A673 (cell line): ENCODE measurements at places on chromosomes 7 and 10. TPM values are rescaled to one million over a fixed set of nuclear protein-coding genes. Genes with fewer than 3 reads are reported as not detected.
A peak's percentile ranks its signal among the peaks of the same experiment; 100 is the strongest.

The SOSTDC1 gene
- total RNA-seq = not detected in 2 replicates

The PITX3 gene
- not detected in 2 replicates for total RNA-seq

The FXYD4 gene
- not detected in 2 replicates for total RNA-seq

The LRRC18 gene
- not detected in 2 replicates for total RNA-seq

The TPK1 gene
- total RNA-seq = 1.8 and 3.5 TPM in 2 replicates

The GRID1 gene
- total RNA-seq = not detected in 2 replicates

DNA sequence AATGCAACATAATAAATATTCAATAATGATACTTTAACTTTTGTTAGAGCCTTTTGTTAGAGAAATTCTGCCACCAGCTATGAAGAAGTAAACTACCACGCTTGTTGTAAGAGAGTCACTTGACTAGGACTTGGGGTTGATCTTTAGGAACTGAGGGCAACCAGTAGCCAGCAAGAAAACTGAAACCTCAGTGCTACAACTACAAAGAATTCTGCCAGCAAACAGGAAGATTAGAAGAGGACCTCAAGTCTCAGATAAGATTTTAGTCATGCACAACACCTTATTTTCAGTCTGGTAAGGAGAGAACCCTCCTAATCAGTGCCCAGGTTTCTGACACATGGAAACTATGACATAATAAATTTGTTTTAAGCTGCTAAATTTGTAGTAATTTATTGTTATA lies 498.3 kb upstream of the STEAP1 start:
- no peak for DNase-seq
- no peaks in the 10 kb centered on the region for H3K4me1 ChIP-seq

DNA sequence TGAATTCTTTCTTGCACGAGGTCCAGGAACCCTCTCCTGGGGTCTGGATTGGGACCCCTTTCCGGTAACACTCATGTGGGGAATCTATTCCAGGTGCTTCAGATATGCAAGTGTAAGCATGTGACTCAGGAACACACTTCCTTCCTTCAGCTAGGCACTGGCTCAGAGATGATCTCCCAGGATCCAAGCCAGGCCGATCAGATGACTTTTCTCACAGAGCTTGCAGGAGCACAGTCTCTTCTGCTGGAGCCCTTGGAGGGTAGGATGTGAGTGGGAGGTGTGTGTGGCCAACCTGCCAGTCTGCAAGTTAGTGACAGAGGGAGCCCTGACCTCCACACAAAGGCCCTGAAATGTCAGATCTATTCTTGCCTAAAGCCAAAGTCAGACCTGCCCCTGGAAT lies 108.3 kb downstream of the CPXM2 start:
- no peak overlapping the region for H3K27ac ChIP-seq
- H3K4me3 ChIP-seq = no peak overlapping the region
- H3K36me3 ChIP-seq = no peaks in the 10 kb centered on the region
- no peak for DNase-seq

DNA sequence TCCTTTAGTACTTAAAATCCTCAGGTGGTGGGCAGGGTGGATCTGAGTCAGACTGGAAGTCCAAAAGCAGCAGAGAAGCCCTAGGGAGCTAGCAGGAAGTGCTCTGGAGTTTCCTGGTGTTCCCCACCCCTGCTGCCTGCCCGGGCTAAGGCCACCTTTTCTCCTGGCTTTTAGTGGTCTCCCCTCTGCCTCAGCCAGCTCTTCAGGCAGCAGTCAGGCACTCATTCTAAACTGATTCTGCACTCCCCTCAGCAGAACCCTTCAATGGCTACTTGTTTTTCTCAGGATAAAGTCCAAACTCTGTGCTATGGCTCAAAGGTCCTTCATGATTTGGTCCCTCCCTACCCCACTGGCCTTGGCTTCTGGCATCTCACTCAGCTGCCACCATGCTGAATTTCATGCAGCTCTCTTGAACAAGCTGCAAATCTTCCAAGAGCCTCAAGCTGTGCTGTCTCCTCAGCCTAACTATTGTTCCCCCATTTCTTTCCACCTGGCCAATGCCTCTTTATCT lies 28.9 kb upstream of the DNMBP start:
- no peak overlapping the region for H3K27ac ChIP-seq
- no peaks in the 10 kb centered on the region for H3K27me3 ChIP-seq
- no peak overlapping the region for H3K4me3 ChIP-seq
- H3K36me3 ChIP-seq = no peaks in the 10 kb centered on the region
- peaks cover 7% of the 10 kb centered on the region for H3K4me1 ChIP-seq
- peak; percentile 14 for DNase-seq

GRCh38 chr7:14579971-14580370 lies 322.6 kb downstream of the DGKB start:
- H3K27ac ChIP-seq = no peak overlapping the region
- H3K4me1 ChIP-seq = no peaks in the 10 kb centered on the region
- no peaks in the 10 kb centered on the region for H3K36me3 ChIP-seq
- H3K27me3 ChIP-seq = no peaks in the 10 kb centered on the region
- no peak for DNase-seq
- H3K4me3 ChIP-seq = no peak overlapping the region

DNA sequence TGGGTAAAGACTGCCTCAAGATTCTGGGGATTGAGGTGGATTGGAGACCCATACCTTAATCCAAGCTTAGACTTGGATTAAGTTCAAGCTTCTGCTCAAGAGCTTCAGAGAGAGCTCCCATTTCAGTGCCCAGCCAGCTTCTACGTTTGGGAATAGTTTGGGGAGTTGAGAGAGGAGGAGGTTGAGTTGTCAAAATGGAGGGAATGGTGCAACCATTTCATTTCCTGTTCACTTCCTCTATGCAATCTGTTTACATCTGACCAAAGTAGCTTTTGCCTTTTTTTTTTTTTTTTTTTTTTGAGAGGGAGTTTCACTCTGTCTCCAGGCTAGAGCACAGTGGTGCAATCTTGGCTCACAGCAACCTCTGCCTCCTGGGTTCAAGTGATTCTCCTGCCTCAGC lies 65.8 kb downstream of the ENTPD1 start:
- H3K27me3 ChIP-seq = no peaks in the 10 kb centered on the region
- H3K4me3 ChIP-seq = no peak overlapping the region
- no peak overlapping the region for H3K27ac ChIP-seq
- no peaks in the 10 kb centered on the region for H3K4me1 ChIP-seq

- H3K36me3 ChIP-seq = no peaks in the 10 kb centered on the region
- H3K4me3 ChIP-seq = no peak overlapping the region
- no peak overlapping the region for H3K27ac ChIP-seq
- no peaks in the 10 kb centered on the region for H3K4me1 ChIP-seq
Observed at GRCh38 chr7:137036768-137037167, 168.3 kb downstream of the CHRM2 start.

GRCh38 chr7:44801890-44802289 lies 5.4 kb downstream of the PPIA start:
- no peak overlapping the region for H3K4me3 ChIP-seq
- H3K27me3 ChIP-seq = no peaks in the 10 kb centered on the region
- peaks cover 68% of the 10 kb centered on the region for H3K36me3 ChIP-seq
- H3K27ac ChIP-seq = no peak overlapping the region
- no peak for DNase-seq

GRCh38 chr10:10657139-10657760 lies 360.4 kb upstream of the CELF2 start:
- no peak overlapping the region for H3K4me3 ChIP-seq
- no peak overlapping the region for H3K27ac ChIP-seq
- no peak for DNase-seq
- H3K36me3 ChIP-seq = no peaks in the 10 kb centered on the region
- H3K4me1 ChIP-seq = no peaks in the 10 kb centered on the region
- H3K27me3 ChIP-seq = no peaks in the 10 kb centered on the region

DNA sequence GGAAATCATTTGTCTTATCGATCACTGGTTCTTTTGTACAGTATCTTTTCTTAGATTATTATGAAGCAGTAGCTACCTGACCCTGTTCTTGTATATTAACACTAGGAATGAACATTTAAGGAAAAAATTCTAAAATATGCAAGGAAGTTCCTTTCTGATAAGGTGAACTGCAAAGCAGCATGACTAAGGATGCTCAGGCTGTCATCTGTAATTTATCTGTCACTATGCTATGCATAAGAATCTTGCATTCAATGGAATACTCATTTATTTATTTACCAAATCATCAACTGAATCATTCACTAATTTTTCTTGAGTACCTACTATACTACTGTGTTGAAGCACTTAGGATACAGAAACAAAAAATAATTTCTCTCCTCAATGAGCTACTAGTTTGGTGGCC lies 5.8 kb downstream of the GSDME start:
- no peak overlapping the region for H3K27ac ChIP-seq
- H3K4me3 ChIP-seq = no peak overlapping the region
- no peaks in the 10 kb centered on the region for H3K36me3 ChIP-seq
- H3K27me3 ChIP-seq = no peaks in the 10 kb centered on the region
- H3K4me1 ChIP-seq = no peaks in the 10 kb centered on the region

DNA sequence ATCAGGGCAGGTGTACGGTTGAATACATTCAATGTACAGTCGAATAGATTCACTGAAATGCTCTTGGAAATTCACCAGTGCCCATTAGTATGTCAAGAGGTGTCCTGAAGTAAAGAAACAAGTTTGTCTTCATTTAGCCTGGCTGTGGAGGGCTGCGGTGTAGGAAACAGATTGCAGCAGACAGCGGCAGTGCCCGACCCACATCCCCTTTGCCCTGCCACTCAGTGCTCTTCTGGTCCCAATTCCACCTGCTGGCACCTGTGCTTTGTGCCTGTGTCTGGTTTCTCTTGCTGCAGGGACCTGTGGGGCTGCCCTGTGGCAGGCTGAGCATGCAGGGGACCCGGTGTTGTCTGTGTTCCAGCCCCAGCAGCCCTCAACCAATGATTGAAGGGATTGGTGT lies 183.7 kb downstream of the RPS24 start:
- H3K27me3 ChIP-seq = peaks cover 4% of the 10 kb centered on the region
- peaks cover 1% of the 10 kb centered on the region for H3K4me1 ChIP-seq
- H3K4me3 ChIP-seq = no peak overlapping the region

DNA sequence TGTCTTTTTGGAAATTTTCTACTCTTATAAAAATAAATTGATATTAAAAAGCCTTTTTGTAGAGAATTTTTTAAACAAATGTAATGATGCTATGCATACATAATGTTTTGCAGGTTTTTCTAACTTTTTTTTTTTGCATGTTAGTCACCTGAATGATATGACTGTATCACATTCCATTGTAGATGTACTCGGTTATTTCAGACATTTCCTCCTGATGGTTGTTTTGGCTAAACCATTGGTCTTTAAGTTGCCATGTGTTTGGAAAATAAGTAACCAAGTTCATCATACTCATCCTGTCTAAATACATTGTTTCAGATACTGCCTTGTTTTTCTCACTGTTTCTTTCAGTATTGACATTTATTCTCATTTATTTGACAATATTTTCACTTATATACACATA lies 25.8 kb downstream of the NHLRC2 start:
- peaks cover 45% of the 10 kb centered on the region for H3K36me3 ChIP-seq
- H3K27me3 ChIP-seq = no peaks in the 10 kb centered on the region
- no peak overlapping the region for H3K4me3 ChIP-seq
- no peak overlapping the region for H3K27ac ChIP-seq

DNA sequence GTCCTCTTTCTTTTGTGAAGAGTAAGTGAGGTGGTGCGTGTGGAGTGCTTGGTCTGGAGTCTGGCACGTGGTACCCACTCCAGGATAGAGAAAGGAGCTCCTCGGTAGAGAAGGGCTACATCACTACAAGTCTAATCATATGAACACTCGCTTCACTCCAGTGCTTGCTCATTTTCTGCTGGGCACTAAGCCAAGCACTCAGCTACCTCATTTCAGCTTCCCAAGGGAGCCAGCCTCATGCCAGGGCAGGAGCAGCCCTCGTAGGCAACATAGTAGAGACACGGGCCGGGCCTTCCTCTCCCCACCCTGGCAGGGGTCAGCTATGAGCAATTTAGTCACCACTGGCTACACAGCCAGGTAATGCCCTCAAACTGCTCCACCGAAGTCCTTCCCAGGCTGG lies 11.4 kb upstream of the HSPA12A start:
- H3K36me3 ChIP-seq = no peaks in the 10 kb centered on the region
- H3K27ac ChIP-seq = no peak overlapping the region
- H3K27me3 ChIP-seq = no peaks in the 10 kb centered on the region
- H3K4me1 ChIP-seq = no peaks in the 10 kb centered on the region
